ENCODE measurements at places on chromosomes 5 and 9.

- DNase-seq, result no peak
These were observed 390.4 kb upstream of the KIF2A start for GRCh38 chr5:61915646-61916045.

- no peak for DNase-seq
These were observed 1.2 kb upstream of the RABGAP1 start for GRCh38 chr9:122939601-122940000.

- no peak for DNase-seq
These were observed 1061.8 kb upstream of the ARRDC3 start for GRCh38 chr5:92444888-92445287.

GRCh38 chr9:100911273-100911672 is 117.3 kb upstream of the PLPPR1 start:
- DNase-seq, result no peak

- DNase-seq, result no peak
These were observed 89.5 kb downstream of the TLE4 start for GRCh38 chr9:79661279-79661678.

DNA sequence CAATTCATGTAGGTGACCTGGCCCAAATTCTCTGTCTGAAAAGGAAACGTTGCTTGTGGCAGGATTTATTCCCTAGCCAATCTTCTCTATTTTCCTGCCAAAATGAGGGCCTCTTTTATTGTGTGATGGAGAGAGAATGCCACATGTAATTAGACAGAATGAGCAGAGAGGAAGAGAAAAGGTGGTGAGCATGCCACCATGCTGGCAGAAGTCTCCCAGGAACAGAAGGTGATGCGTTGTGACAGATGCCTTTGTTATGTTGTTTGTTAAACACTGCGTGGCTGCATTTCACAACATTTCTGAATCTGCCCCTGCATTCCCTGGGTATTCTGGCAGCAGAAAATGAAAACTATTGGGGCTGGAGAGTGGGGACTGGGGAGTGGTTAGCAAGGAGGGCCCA is 577.6 kb downstream of the TLR4 start:
- no peak for DNase-seq

GRCh38 chr5:95817430-95817829 is 5.1 kb downstream of the GLRX start:
- peak; percentile 88 for DNase-seq

GRCh38 chr9:131633491-131634031 is 88.2 kb downstream of the PRRT1B start:
- DNase-seq, result no peak

DNA sequence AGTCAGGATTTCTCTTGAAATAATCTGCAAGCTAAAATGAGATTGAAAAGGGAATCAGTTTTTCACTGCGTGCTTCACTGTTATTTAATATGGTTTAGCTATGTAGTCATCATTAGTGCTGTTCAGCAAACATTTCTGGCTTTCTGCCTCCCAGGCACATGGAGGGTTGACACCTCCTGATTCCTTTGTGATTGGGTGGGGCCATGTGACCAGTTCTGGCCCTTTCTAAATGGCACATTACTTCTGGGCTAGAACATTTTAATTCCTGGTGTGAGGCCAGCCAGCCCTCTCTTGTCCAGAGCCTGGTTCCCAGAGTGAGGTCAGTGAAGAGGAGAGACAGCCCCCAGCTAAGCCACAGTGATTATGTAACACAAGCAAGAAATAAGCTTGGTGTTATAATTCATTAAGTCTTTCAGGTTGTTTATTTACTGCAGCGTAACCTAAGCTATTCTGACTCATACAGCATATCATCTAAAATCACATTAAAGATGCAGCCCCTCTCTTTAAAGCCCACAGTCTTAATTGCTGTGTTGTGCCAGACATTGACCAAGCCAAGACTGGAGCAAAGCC is 17.4 kb upstream of the ARSI start:
- peak; percentile 68 for DNase-seq

DNA sequence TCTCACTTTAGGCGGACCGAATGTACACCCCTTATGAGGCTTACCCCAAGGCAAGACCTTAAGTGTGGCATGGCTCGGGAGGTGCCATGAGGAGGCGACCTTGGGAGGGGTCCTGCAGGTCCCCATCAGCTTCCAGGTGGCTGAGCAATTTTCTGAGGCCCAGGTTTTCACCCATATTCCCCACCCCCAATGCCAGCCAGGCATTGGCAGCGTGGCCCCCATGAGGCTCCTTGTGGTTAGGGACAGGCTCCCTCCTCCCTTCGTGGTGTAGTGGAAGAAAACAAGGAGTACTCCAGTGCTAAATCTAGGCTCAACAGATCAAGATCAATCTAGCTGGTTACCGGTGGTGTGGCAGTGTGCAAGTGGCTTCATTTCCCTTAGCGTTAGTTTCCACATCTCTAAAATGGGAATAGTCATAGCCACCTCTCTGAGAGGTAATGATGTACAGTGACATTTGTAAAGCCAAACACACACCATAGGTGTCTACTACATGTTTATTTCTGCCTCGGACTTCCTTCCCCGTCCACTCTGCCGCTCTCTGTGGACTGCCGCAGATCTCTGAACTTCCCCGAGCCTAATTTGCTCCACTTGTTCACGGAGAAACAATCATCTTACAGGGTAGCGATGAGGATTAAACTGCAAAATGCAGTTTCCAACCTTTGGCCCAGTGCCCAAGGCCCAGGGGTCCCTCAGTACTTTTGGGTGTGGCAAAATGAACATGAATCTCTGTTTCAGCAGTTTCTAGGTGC is 8.4 kb downstream of the LHX2 start:
- no peak for DNase-seq
